ENCODE measurements at places on chromosomes 13 and 19.
A peak's percentile ranks its signal among the peaks of the same experiment; 100 is the strongest.

GRCh38 chr13:111323549-111323948 is 3.1 kb downstream of the TEX29 start:
- no peak for DNase-seq

- no peak for DNase-seq
Observed at GRCh38 chr19:3691372-3691716, 8.9 kb downstream of the PIP5K1C start.

DNA sequence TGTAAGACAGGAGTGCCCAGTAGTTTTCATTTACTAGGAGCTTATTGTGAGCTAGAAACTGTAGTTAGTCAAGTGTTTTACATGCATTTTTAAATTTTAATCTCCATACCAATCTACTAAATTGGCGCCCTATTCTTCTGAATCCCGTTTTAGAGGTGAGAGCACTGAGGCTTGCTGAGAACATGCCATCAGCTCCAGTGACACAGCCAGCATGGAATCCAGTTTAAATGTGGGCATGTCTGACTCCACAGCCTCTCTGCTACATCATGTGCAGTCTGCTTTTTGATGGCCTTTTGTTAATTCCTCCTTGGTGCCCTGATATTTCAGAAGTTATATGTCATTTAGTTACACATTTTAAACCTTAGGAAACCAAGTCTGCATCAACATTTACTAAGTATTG is 325.4 kb downstream of the DLEU7 start:
- DNase-seq = no peak

GRCh38 chr19:17743874-17744580 is 7.2 kb upstream of the FCHO1 start:
- DNase-seq = no peak

- no peak for DNase-seq
Observed at GRCh38 chr19:6693056-6693471, 23.1 kb upstream of the TNFSF14 start.

DNA sequence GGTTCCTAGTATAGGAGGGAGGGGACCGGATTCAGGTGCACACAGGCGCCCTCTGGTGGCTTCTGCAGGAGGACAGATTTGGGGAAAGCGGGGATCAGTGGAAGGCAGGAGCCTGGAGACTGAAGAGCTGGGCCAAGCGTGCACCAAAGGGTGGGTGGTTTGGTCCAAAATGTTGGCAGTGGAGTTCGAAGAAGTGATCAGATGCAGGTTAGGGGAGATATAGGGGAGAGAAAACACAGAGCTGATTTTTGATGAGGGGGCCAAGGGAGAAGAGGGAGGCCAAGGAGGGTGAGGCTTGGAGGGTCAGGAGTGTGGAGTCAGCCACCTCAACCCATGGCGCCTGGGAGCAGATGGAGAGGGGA is 6.8 kb upstream of the CARM1 start:
- peak; percentile 61 for DNase-seq

- DNase-seq = no peak
Observed at GRCh38 chr19:54257116-54257480, at the start of gene LILRB5. TSS of gene LILRB5 (minus strand) at chr19:54257273. CDS start at chr19:54257193, 80 bp downstream.

- DNase-seq = no peak
Observed at GRCh38 chr19:34816708-34817107, 43.7 kb upstream of the ZNF599 start.

GRCh38 chr13:93723316-93723715 is 496.7 kb downstream of the GPC6 start:
- no peak for DNase-seq

DNA sequence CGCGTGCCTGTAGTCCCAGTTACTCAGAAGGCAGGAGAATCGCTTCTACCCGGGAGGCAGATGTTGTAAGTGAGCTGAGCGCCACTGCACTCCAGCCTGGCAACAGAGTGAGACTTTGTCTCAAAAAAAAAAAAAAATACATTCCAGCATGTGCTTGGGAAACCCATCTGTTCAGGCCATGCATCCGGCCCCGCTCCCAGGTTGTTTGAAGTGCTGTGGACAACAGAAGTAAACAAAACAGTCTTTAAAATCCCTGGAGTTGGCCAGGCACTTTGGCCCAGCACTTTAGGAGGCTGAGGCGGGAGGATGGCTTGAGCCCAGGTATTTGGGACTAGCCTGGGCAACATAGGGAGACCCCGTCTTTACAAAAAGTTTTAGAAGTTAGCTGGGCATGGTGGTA is 3.2 kb upstream of the PTPRS start:
- no peak for DNase-seq

DNA sequence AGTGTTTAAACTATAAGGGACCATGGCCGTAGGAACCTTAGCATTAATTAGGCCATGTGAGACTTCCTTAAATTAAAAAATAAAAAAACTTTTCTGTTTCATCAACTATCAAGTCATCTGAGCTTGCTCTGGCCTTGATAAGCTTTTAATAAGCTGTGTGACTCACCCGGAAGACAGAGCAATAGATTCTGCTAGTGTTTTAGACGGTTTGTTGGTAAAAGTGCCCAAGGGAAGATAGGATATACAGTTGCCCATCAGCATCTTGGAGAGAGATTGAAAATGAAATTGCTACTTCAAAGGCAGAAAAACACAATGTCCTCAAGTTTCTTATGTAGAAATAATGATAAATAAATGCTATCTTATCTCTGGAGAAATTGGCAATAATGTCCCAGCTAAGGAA is 31.2 kb upstream of the RCBTB2 start:
- DNase-seq = no peak

DNA sequence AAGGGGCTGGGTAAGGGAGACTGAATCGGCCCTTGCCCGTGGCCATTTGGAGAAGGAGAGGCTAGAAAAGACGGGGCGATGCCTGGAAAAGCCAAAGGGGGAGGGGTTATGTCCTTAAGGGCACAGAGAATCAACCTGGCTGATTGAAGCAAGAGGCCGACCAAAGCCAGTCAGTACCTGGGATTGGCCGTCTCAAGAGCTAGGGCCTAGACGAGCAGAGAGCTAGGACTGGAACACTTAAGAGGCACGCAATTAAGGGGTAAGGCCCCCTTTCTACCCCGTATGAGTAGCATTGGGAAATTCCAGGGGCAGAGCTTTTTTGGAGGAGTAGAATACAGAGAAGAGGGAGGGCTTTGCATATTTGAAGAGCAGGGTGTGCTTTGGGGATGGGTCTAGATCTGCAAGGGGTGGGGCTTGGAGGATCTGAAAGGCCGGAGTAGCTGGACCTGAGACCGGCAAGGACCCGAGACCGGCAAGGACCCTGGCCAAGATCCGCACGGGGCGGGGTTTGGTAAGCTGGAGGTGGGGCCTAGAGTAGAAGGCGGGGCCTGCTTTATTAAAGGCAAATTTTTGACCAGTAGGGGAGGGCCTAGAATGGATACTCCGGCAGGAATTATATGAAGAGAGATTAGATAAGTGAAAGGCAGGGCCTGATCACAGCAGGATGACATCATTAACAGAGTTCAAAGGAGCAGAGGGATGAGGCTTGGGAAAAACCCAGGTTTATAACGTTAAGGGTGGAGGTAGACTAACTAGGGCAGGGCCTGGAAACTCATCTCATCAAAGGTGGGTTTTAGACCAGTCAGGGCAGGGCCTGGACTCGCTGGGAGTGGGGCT is 10.7 kb upstream of the CACNG6 start:
- DNase-seq = no peak

GRCh38 chr19:29836409-29836825 is 24.6 kb downstream of the CCNE1 start:
- DNase-seq = no peak

GRCh38 chr19:47239610-47240296 is 8.8 kb upstream of the BBC3 start:
- no peak for DNase-seq

DNA sequence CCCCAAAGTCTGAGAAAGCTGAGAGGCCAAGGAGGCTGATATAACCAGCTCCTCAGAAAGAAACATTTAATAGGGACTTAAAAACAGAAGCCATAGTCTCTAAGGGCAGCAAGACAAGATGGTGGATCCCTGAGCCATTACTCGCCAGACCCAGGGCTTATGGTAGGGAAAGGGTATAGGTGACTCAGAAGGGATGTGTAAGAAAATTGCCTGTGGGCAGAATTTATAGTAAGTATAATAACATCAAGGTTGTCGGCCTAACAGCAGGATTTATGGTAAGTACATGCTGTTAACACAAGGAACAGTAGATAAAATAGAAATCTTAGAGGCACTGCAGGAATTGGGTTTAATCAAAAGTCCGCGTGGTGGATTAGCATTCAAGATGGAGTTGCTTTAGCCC is 14.7 kb downstream of the KBTBD6 start:
- DNase-seq = no peak

DNA sequence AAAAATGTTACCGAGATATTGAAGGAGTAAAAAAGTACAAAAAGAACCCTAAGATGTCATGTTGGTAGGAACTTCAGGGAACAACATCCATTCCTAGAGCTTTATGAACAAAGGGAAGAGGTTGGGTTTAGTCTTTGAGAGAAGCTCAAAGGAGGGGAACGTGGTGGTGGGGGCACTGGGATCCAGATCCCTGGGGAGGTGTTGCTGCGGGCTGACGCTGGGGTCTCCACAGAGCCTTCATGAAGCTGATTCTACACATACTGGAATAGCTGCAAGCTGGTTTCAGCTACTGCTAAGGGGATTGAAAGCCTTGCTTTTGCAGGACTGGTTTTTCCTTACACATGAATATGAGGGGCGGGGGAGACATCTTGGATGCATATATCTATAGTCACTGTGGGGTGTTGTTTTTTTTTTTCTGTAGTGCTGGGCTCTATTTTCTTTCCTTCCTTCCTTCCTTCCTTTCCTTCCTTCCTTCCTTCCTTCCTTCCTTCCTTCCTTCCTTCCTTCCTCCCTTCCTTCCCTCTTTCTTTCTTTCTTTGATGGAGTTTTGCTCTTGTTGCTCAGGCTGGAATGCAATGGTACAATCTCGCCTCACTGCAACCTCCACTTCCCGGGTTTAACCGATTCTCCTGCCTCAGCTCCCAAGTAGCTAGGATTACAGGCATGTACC is 6.5 kb upstream of the MZF1 start:
- DNase-seq = no peak

DNA sequence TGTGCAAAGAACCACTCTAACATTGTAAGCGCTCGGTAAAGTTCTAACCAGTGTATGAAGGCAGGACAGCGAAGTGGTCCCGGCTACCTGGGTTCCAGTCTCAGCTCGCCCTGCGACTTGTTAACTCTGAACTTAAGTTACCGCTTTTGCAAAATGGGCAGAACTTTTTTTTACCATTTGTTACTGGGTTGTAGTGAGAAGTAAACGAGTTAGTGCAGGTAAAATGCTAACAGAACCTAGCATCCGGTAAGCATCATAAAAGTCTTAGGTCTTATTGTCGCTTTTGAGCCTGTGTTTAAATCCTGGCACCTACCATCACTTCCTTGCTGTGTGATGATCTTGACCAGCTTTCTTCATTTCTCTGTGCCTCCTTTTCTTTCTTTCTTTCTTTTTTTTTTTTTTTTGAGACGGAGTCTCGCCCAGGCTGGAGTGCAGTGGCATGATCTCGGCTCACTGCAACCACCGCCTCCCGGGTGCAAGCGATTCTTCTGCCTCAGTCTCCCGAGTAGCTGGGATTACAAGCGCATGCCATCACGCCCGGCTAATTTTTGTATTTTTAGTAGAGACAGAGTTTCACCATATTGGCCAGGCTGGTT is 734 bp upstream of the TRMT1 start:
- DNase-seq = no peak

GRCh38 chr13:40344270-40345148 is 321.9 kb downstream of the FOXO1 start:
- DNase-seq = no peak

GRCh38 chr13:99526549-99526948 is 25.3 kb downstream of the TM9SF2 start:
- DNase-seq = no peak

- no peak for DNase-seq
Observed at GRCh38 chr13:35621989-35622388, 145.5 kb upstream of the MAB21L1 start.
